ENCODE measurements at places on chromosomes 7 and 10.

GRCh38 chr7:44320794-44321371, 4.5 kb downstream of the CAMK2B start:
- DNase-seq, result no peak

GRCh38 chr10:110496553-110497437, 912 bp upstream of the DUSP5 start:
- DNase-seq, result peak; percentile 45

DNA sequence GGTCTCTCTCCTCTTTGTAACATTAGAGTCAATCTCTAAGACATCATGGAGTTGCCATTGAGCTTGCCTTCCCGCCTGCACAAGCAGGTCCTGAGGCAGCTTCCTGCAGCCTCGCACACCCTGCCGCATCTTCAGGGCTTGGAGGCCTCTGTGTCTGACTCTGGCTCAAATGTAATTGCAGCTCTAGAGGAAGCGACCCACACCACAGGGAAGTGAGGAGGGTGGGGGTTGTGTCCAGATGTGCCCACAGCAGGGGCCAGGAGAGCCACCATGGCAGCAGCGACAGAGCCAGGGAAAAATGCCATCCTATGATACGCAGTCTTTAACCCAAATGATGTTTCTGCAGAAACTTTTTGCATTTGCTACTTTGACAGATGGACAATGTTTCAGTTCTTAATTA, 216.0 kb upstream of the ZNF32 start:
- DNase-seq, result no peak

DNA sequence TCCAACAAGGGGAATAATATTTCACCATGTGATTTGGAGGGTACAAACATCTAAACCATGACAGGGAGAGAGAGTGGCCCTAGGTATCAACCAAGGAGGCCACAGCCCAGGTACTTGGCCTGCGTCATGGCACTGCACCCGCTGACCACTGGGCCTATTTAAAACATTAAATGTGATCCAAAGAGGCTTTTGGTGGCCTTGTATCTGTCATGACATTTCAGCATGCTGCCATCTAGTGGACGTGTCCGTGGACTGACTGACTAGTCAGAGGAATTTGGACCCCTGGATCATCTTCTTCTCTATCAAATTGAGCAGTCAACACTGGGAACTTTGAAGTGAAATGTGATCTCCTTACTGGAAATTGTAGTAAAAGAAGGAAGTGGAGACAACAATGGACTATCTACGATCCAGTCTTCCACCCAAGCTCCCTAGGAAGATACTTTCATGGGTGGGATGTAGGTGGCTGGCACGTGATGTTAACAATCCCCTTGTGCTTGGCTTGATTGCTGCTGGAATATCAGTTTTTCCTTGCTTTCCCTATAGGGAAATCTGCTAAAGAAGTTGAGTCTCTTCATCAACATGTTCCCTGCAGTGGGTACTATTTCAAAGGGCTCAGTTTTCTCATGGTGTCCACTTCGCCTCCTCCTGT, 24.6 kb upstream of the ITGA8 start:
- no peak for DNase-seq

- no peak for DNase-seq
Observed at GRCh38 chr7:155336812-155337602, 39.3 kb downstream of the INSIG1 start.

- no peak for DNase-seq
Observed at GRCh38 chr7:80236681-80237080, 102.0 kb downstream of the GNAI1 start.

- no peak for DNase-seq
Observed at GRCh38 chr10:124075231-124075955, 18.0 kb downstream of the CHST15 start.

DNA sequence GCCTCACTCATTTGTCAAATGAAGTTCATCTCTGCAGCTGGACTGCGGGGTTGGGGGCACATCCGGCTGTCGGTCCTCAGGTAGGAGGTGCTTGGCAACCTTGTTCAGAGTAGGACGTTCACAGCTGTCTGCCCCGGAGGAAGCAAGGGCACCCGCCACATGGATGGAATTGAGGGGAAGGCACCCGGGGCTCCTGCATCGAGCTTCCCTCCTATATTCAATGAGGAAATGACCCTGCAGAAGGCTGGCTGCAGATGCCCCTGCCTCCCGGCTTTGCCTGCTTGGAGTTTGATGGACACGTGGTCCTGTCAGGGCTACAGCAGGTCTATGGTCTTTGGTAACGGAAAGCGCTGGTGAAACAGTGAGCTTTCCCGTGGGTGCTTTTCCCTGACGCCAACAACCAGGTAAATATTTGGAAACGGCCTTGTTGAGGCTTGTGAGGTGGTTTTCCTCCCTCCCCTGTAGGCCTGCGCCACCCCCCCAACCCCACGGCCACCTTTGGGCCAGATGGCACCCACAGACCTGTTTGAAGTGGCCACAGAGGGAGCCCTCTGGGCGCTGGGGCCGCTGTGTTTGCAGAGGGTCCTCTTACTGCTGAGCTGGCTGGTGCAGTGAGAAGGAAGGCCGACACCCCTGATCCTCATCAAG, 32.9 kb downstream of the HTRA1 start:
- DNase-seq, result no peak

DNA sequence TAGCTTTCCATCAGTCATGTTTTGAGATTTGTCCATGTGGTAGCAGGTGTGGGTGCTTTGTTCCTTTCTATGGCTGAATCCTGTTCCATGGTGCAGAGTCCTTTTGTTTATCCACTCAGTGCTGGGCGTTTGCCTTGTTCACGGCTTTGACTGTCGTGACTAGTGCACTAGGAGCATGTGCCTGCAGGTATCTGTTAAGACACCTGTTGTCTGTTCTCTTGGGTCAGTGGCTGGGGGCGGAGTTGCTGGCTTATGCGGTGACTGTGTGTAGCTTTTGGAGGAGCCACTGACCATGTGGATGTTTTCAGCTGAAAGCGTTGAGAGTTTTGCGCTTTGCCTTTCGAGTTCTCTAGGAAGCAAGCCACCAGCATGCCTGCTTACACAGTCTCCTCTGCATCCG, 573.1 kb upstream of the FOXK1 start:
- no peak for DNase-seq

- DNase-seq, result no peak
Observed at GRCh38 chr10:97876402-97876801, 26.8 kb downstream of the GOLGA7B start.

DNA sequence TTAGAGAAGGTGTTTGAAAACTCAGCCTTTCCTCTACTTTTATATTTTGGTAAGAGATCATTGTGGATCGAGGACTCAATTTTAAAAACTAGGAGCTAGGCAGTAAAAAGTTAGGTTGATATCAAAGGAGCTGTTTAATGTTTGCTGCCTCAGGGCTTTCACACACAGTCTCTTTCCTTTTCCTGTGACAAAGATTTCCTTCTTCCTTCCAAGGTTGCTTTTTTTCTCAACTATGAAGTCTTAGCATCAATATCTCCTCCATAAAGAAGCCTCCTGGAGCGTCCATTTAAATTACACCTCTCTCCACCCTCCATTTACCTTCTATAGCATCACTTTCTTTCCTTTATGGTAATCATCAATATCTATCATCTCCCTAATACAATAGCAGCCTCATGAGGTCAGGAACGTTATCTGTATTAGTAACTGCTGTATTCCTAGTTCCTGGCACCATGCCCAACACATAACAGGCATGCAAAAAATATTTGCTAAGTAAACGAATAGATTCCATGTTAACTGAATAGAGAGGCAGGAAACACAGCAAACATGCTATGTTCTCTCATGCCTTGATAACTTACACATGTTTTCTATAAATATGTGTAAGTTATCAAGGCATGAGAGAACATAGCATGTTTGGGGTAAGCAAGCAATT, 48.5 kb downstream of the GNAT3 start:
- DNase-seq, result no peak

- DNase-seq, result no peak
Observed at GRCh38 chr7:148286150-148286549, 304.4 kb upstream of the C7orf33 start.

GRCh38 chr7:98276241-98276761, 5.2 kb upstream of the BRI3 start:
- DNase-seq, result no peak

GRCh38 chr10:132779549-132780294, 6.2 kb downstream of the NKX6-2 start:
- DNase-seq, result no peak

- DNase-seq, result no peak
Observed at GRCh38 chr10:51694086-51694768, 5.2 kb downstream of the CSTF2T start.

- no peak for DNase-seq
Observed at GRCh38 chr7:38907766-38908165, 1.2 kb downstream of the VPS41 start.

Data from thoracic aorta (tissue), 2 donors.